Iris pigment epithelial cell (primary cell): ENCODE measurements at places on chromosomes 6 and 20.

DNA sequence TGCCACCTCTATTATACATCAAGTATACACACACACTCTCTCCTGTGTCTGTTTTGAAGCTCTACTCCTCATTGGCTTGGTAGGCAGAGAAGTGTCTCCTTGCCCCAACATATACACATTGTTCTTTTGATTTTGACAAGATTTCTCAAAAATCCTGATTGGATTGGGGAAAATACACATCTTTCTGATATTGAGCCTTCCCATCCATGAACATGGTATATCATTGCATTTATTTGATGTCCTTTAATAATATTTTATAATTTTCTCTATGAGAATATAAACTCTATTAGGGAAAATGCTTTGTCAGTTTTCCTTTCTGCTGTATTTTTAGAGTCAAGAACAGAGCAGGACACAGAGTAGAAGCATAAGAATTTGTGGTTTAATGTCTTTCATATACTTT lies 7.2 kb downstream of the TTLL9 start:
- no peak for DNase-seq

- DNase-seq = no peak
Observed at GRCh38 chr6:14704383-14705271, 541.2 kb upstream of the JARID2 start.

GRCh38 chr6:45427726-45428125 lies 50.0 kb upstream of the SUPT3H start:
- no peak for DNase-seq

- no peak for DNase-seq
Observed at GRCh38 chr6:162116902-162117525, 610.6 kb downstream of the PRKN start.

DNA sequence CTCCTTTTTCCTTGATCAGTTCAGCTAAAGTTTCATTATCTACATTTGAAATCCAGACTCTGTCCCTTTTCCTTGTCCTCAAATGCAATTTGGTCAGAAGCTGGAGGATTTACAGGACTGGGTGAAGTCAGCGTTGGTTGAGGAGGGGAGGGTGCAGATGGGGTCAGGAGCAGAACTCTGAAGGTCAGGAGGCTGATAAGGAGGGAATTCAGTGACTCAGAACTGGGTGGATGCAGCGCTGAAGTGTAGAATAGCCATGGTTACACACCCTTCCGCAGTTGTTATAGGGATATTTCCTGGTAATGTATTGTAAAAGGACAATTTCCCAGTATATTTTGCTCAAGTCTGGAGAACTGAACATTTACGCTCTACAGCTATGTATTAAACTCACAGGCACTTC lies 133.1 kb upstream of the FOXA2 start:
- DNase-seq = peak; percentile 45

- DNase-seq = no peak
Observed at GRCh38 chr6:93731306-93731705, 311.9 kb upstream of the EPHA7 start.

DNA sequence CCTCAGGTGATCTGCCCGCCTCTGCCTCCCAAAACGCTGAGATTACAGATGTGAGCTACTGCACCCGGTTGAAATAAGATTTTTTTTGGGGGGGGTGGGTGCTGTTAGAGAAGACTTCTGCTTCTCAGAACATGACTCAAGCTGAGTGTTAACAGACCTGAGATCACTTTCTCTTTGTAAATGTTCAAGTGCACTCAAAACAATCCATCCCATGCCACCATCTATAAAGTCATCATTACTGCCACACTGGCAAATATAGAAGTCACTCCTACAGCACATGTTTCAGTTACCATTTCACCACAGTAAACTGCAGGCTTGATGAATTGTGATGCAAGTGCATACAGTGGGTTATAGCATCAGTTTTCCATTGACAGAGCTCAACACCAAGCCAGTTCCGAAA lies 9.0 kb downstream of the VPS16 start:
- DNase-seq = no peak

DNA sequence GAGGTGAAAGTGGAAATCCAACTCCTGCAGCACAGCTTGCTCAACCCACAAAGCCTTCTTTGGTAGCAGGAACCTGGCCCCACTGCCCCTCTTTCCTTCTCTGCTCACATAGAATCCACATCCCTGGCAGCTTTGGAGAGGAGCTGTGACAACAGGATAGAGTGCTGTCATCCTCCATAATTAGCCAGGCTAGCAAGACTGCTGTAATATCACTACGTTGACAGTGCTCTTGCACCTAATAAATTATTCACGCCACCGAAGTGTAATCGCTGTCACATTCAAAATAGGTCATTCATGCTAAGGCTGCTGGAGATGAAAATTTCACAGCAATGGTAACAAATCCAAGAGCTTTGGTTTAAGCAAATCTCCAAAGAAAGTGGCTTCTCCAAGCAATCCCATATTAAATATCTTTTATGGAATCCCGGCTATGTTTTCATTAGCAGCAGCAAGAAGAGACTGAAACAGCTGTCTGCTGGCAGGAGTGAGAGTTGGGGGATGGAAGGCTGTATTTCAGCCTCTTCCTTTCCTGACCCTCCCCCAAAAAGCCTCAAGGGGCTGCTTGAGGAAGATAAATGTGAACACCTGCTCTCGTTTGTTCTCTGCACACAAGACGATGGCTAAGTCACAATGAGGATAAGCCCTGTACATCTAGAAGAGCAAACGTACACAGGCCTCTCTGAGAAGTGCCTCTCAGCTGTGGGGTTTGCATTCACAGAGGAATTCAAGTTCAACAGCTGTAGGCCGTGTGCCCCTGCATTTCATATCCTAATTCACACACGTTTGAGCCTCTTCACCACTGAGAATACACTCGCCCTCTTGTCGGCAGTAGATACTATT lies 16.5 kb downstream of the RIPOR2 start:
- no peak for DNase-seq

DNA sequence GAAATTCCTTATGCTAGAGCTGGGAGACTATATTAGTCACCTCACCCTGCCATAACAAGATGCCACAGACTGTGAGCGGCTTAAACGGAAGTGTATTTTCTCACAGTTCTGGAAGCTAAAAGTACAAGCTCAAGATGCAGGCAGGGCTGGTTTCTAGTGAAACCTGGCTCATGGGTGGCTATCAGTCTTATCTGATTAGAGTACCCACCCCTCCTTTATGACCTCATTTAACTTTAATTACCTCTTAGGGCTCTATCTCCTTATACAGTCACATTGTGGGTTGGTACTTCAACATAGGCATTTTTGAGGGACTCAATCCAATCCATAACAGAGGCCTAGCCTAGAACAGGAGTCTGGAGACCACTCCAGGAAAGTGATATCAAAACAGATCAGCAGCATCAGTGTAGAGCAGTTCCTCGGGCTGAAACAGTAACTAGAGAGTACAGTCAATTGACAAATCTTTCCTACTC lies 2.3 kb upstream of the SNRNP48 start:
- DNase-seq = peak; percentile 18

- no peak for DNase-seq
Observed at GRCh38 chr20:62812181-62812906, 4.5 kb upstream of the COL9A3 start.

- no peak for DNase-seq
Observed at GRCh38 chr6:105806486-105806920, 279.6 kb upstream of the PRDM1 start.

DNA sequence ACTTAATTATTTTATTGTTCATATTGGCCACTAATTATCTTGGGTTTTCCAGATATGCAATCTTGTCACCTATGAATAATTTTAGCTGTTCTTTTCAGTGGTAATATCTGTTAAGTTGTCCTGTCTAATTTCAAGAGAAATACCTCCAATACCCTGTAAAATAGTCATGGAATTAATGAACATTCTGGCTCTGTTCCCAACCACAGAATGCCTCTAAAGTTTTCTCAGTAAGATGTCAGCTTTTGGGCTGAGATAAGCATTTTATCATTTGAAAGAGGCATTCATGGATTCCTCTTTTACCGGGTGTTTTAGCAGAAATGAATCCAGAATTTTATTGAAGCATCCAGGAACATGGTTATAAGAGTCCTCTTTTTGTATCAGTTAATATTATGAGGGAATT lies 109.3 kb downstream of the WDR27 start:
- DNase-seq = peak; percentile 88

- DNase-seq = no peak
Observed at GRCh38 chr20:50175938-50176933, 14.4 kb upstream of the CEBPB start.

GRCh38 chr20:61253264-61253639 lies 1.2 kb downstream of the CDH4 start:
- peak; percentile 47 for DNase-seq

GRCh38 chr6:170145272-170145592 lies 145.6 kb downstream of the DLL1 start:
- no peak for DNase-seq

GRCh38 chr20:10281911-10282310 lies 63.3 kb downstream of the SNAP25 start:
- no peak for DNase-seq

GRCh38 chr6:19905584-19905983 lies 68.4 kb downstream of the ID4 start:
- no peak for DNase-seq

DNA sequence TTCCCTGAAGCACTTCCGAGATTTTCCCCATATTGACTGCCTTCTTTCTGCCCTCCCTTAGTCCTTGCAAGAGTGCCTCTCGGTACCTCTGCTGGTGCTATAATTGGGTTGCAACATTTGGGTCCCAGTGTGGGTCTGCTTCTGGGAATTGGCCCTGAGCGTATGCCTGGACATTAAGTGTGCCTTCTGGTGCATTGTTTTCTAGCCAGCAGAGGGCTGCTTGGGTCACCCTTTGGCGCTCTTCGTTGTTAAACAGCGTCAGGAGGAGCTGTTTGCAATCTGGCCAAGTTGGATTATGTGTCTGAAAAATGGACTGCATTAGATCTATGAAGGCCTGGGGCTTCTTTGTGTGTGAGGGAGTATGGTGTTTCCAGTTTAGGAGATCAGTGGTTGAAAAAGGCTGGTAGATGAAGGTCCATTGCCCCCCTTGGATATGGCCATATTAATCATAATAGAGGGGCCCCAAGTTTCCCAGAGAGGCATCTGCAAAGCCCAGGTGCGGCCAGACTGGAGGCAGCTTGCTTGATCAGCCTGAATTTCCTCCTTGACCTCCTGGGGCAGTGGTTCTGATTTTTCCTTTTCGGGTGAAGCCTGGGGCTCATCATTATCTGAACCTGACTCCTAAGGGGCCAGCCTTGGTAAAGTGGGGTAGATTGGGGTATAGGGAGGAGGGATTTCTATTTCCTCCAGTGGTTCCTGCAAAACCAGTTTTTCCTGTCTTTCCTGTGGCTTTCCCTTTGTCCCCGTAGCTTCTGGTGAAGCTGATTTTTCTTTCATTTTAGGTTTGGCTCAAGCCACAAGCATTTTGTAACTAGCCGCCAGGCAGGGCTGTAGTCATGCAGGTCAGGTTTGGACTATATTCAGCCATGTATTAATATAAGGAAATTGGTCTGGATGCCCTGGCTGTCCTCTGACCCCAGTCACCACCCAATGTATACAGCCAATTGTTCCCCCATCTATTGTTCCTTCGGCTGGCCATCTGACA lies 85.4 kb upstream of the GPR6 start:
- no peak for DNase-seq

DNA sequence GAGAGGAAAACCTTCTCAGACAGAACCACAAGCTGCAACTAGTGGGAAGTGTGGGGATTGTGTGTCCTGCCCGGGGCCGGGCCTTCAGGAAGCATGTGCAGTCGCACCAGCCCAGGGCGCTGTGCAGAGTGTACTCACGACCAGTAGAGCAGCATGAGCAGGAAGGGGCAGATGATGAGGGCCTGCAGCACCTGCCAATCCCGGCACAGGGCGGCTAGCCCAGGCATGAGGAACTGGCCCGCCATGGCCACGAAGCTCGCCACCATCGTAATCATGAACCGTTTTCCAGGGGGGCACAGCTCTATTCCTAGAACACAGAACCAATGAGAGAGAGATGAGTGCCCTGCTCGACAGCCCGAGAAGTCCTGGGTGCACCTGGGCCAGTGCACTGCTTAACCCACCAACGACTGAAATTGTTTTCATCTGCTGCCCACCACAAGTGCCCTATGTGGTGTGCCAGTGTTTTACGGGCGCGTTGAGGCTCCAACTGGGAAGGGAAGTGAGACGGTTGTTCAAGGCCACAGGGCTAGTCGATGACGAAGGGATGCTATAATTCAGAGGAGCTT lies 65.0 kb downstream of the PSMG4 start:
- DNase-seq = no peak

DNA sequence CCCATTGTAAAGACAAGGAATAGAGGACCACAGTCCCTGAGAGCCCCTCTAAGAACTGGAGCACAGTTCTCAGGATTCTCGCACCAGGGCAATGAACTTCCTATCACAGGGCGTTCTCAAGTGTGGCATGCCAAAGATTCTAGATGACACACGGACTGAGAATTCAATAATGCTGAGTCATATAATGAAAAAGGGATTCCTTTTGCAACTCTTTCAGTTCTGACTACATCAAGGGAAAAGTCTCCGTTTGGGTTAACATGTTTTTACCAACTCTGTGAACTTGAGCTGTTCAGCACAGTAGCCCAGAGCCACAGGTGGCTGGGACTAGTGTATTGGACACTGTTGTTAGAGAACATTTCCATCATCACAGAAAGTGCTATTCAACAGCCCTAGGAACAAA lies 3.4 kb downstream of the MED20 start:
- DNase-seq = peak; percentile 97

GRCh38 chr6:121868206-121868605 lies 432.8 kb downstream of the GJA1 start:
- DNase-seq = peak; percentile 81

DNA sequence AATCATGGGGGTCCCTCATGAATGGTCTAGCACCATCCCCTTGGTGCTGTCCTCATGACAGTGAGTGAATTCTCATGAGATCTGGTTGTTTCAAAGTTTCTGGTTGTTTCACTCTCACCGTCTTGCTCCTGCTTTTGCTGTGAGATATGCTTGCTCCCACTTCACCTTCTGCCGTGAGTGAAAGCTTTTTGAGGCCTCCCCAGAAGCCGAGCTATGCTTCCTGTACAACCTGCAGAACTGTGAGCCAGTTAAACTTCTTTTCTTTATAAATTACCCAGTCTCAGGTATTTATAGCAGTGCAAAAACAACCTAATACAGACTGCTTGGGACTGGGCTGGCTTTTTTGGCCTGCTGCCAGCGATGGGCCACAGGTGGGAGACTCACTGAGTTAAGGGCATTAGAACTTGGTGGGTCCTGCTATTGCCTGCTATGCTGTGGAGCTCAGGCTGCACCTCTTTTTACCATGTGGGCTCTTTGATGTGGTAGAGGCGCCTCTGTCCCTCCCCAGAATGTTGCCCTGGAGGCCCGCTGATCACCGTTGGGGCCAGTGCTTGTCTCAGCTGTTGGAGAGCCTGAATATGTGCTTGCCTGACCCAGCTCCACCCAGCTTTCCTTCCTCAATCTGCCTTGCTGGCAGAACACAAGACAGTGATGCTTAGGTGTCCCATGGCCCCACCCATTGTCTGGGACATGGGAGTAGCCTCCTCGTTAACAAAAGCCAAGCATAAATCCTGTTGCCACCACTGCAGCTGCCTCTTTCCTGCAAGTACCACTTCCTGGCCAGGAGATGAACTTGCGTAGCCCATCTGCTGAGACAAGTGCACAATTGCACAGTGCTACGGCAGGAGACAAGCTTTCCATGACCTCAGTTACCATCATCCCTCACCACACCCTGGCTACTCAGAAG lies 47.1 kb downstream of the IGF2R start:
- DNase-seq = no peak
